ENCODE measurements at places on chromosomes 12 and 14.

GRCh38 chr12:7666595-7666994, 887 bp upstream of the APOBEC1 start:
- DNase-seq: no peak

DNA sequence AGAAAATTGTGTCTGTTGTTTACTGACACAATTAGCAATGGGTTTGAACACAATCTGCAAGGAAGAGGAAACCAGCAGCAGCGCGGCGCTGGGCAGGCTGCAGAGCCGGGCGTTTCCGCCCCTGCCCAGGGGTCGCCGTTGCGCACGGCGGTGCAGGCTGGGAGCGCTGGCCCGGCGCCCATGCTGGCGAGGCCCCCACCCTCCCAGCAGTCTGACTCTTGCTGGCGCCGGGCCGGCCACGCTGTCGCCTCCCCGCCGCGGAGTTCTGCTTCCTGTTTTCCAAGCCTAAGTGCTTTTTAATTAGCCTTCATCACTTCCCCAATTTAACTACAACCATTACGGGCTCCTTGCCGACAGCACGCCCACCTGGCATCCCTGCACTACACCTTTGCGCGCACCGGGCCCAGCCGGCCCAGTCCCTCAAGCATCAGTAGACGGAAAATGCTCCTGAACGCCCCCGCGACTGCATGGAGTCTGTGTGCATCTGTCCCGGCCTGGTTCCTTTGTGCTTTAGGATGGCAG, 212.1 kb downstream of the GXYLT1 start:
- peak; percentile 18 for DNase-seq

DNA sequence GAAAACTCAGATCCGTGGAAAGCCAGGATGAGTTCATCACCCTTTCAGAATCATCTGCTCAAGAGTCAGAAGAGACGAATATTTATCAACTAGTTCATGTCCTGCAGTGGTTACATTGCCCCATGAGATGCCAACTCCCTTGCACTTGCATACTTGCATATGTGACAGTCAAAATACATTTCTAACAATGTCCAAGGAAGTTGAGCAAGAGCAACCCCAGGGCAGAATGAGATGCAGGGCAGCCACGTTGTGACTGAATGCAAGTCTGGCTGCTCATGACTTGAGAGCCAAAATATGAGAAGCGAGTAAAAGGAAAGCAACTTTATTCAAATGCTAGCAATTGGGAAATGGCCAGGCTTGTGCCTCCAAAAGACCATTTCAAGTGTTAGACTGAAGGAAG, 23.6 kb upstream of the UTP20 start:
- no peak for DNase-seq

GRCh38 chr14:36818246-36818645, 156.6 kb downstream of the PAX9 start:
- DNase-seq: no peak

- DNase-seq: no peak
Observed at GRCh38 chr12:71517145-71517846, 77.7 kb downstream of the LGR5 start.

Measured in activated T-cell treated with anti-CD3 and anti-CD28 coated beads, Interleukin-2, amount 50 U/mL, for 1 hour (primary cell).